Activated T-helper 1 cell treated with anti-CD3 and anti-CD28 coated beads, Interleukin-2, amount 50 U/mL, for 16 hours (primary cell): ENCODE measurements at places on chromosomes 11 and 22.

- no peak for DNase-seq
These were observed 294.2 kb upstream of the ANO3 start for GRCh38 chr11:26037716-26038115.

GRCh38 chr22:22882033-22882717 lies 5.4 kb upstream of the IGLL5 start:
- no peak for DNase-seq

- no peak for DNase-seq
These were observed 13.7 kb upstream of the SCGB2A2 start for GRCh38 chr11:62256281-62256680.

GRCh38 chr22:19172213-19173046 lies 6.1 kb downstream of the SLC25A1 start:
- DNase-seq = no peak

DNA sequence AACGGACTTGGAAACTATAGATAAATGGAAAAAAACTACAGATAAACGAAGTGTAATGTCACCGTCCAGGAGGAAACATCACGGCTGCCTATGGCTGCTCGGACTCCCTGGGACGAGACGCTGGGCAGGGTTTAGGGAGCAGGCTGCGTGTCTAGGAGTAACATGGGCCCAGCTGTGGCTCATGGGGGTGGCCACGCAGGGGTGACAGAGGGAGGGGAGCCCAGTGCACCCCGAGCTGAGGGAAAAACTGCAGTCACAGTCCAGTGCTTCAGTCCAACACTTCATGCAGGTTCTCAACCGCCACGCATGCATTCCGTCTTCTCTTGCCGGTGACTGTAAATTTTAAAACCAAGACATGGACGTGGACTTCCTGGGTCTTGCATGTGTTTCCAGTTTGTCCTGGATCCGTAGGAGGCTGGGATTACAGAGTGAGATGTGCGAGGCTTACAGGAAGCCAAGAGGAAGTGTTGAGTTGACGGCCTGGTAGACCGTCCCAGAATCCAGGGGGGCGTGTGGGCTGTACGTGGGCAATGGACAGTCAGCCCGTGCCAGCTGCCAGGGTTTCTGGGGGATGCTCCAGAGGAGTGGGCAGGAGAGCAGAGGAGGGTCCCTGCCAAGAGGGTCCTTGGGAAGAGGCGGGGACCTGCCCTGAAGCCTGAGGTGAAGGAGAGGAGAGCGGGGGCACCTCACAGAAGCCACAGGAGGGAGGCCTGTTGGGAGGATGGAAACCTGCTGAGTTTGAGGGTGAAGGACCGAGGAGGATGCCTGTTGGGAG lies 691.4 kb downstream of the BRD1 start:
- no peak for DNase-seq

DNA sequence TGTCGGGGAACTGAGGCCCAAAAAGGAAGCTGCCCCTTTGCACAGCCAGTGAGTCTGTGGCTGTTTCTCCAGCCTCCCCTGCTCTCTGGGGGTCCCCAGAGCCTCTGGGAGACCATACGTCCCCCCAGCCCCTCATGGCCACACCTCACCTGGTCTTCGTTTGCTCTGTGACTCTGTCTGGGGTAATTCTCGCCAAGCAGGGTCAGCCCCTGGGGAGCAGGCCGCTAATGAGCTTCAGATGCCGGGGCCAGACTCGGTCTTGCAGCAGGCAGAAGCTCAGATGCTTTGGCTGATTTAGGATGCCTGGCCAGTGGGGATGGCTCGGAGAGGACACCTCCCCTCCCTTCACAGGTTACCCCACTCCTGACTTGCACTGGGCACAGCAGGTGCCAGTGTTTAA lies 24.1 kb upstream of the WNT11 start:
- DNase-seq = no peak

GRCh38 chr22:25966448-25966913 lies 202.8 kb upstream of the SEZ6L start:
- DNase-seq = no peak

DNA sequence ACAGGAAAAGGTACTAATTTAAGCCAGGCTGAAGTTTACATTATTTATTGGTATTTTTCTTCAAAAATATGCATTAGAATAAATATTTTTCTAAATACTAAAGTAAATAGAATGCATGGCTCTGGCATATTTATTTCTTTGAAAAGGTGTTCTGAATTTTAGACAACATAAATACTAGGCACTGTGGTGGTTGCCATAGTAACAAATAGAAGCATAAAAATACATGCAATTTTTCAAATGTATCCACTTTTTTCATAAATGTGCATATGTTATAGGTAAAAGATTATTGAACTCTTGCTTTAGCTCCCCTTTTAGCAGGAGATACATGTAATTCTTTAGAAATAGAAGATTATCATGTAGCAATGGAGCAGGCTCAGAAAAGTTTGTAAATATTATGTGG lies 18.4 kb downstream of the DCDC1 start:
- no peak for DNase-seq

- DNase-seq = no peak
These were observed 345.0 kb downstream of the CTTN start for GRCh38 chr11:70743329-70743728.

DNA sequence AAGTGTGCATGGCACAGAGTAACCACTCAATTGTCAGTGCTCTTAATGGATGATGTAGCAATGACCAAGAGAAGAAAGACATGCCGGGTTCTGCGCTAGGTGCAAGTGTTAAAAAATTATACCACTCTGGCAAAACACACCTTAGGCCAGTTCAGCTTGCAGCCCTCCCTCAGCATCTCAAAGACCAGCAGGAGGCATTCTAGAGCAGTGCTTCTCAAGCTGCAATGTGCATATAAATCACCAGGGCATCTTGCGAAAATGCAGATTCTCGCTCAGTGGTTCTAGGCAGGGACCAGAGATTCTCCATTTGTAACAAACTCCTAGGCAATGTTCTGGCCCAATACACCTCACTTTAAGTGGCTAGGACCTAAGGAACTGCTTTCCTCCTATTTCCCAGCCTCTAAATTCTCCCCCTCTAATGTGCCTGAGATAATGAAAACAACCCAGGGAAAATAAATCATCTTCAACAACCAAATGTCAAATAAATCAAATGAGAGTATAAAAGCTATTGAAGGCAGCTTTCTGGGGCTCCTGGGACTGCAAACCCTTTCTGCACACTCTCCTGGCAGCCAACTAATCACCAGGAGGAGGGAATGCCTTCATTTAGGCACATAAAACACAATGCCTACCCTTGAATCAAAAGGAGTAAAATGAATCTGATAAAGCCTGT lies 337.2 kb upstream of the API5 start:
- no peak for DNase-seq

GRCh38 chr11:90176069-90176468 lies 41.6 kb downstream of the NAALAD2 start:
- no peak for DNase-seq

- DNase-seq = no peak
These were observed at the start of gene KCNJ5 for GRCh38 chr11:128890543-128891368. KCNJ5 (plus strand) TSS chr11:128891356; CDS start chr11:128911274, 19,918 bp downstream.

GRCh38 chr11:128961645-128962044 lies 19.0 kb upstream of the TP53AIP1 start:
- DNase-seq = no peak

GRCh38 chr22:24809331-24809730 lies 3.3 kb downstream of the SGSM1 start:
- DNase-seq = no peak

- no peak for DNase-seq
These were observed 9.2 kb upstream of the MRGPRF start for GRCh38 chr11:69022260-69022659.

DNA sequence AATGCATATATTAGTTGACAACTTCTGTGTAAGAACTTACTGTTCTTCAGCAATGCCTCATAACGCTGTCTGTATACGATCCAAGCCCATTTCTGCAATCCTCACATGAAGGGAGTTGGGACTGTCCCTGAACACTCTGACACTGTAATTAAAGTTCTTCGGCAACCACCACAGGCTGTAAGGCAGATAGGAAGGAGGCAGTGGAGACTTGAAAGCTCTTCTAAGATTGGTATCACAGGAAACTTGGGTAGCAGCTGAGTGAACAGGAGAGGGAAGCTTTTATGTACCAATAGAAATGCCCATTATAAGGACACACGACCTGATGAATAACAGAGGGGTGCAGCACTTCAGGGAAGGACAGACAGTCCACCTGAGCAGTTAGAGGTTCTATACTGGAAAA lies 12.0 kb upstream of the GAB2 start:
- DNase-seq = no peak

GRCh38 chr22:30452861-30453260 lies 19.0 kb downstream of the SEC14L3 start:
- no peak for DNase-seq

GRCh38 chr22:27840436-27840835 lies 38.9 kb upstream of the MN1 start:
- no peak for DNase-seq

- DNase-seq = no peak
These were observed 728.0 kb downstream of the DLG2 start for GRCh38 chr11:84899134-84899533.

DNA sequence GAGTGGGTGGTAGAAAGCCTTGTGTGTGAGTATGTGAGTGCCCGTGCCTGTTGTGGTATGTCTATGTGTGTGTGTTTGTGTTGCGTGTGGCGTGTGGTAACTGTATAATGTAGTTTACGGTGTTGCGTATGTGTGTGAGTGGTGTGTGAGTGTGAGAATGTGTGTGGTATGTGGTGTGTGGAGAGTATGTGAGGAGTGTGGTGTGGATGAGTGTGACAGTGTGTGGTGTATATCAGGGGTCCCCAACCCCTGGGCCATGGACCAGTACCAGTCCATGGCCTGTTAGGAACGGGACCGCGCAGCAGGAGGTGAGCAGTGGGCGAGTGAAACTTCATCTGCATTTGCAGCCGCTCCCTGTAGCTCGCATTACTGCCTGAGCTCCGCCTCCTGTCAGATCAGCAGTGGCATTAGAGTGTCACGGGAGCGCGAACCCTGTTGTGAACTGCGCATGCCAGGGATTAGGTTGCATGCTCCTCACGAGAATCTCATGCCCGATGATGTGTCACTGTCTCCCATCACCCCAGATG lies 5.7 kb downstream of the UPK3A start:
- DNase-seq = no peak

DNA sequence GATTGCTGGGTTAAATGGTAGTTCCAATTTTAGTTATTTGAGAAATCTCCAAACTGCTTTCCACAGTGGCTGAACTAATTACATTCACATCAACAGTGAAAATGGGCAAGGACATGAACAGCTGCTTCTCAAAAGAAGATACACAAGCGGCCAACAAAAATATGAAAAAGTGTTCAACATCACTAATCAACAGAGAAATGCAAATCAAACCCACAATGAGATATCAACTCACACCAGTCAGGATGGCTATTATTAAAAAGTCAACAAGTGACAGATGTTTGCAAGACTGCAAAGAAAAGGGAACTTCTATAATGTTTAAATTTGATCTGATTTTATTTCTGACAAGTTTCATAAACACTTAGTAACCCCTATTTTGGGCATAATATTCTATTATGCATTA lies 537.5 kb downstream of the DLG2 start:
- no peak for DNase-seq

GRCh38 chr11:70097783-70098563 lies 19.9 kb downstream of the ANO1 start:
- DNase-seq = no peak

GRCh38 chr11:63262547-63262946 lies 19.1 kb upstream of the SLC22A25 start:
- DNase-seq = no peak

- DNase-seq = no peak
These were observed 131.4 kb upstream of the C11orf58 start for GRCh38 chr11:16606784-16607674.

- DNase-seq = no peak
These were observed 10.7 kb downstream of the KRTAP5-5 start for GRCh38 chr11:1640076-1640946.
